ENCODE measurements at places on chromosomes 1 and 21. TPM values are rescaled to one million over a fixed set of nuclear protein-coding genes. Genes with fewer than 3 reads are reported as not detected.

Gene WNT4
- not detected for total RNA-seq

Gene TCEA3
- total RNA-seq: 1.7 TPM

Gene PPIAL4G
- not detected for total RNA-seq

Gene AKR7A3
- total RNA-seq: 0.21 TPM

Gene RWDD3
- 14.4 TPM for total RNA-seq

Gene TMOD4
- total RNA-seq: not detected

Gene ZNF496
- total RNA-seq: 44.0 TPM

Gene CFHR3
- not detected for total RNA-seq

Gene OR2L13
- total RNA-seq: not detected

Gene SH2D1B
- not detected for total RNA-seq

Gene PLEKHN1
- 0.34 TPM for total RNA-seq

Gene ADGRL4
- total RNA-seq: not detected

Gene INAVA
- total RNA-seq: 0.72 TPM

Gene DNAJC6
- total RNA-seq: 0.06 TPM

Gene RHD
- total RNA-seq: not detected

Gene CLK2
- 13.0 TPM for total RNA-seq

Gene LCE3E
- total RNA-seq: not detected

Gene DNAJC11
- total RNA-seq: 62.3 TPM

Gene FCRL4
- total RNA-seq: not detected

Gene TCHH
- total RNA-seq: not detected

Gene CD1C
- not detected for total RNA-seq

Gene CYP2J2
- total RNA-seq: not detected

Gene SOD1
- total RNA-seq: 434 TPM

Gene GUCA2A
- not detected for total RNA-seq

Gene NBPF11
- 4.9 TPM for total RNA-seq

Gene FAM76A
- total RNA-seq: 12.7 TPM

Gene FAM89A
- 39.5 TPM for total RNA-seq

Gene DEDD
- 26.3 TPM for total RNA-seq

Gene HES4
- total RNA-seq: 68.7 TPM
